ENCODE measurements at places on chromosomes 2 and 18.

DNA sequence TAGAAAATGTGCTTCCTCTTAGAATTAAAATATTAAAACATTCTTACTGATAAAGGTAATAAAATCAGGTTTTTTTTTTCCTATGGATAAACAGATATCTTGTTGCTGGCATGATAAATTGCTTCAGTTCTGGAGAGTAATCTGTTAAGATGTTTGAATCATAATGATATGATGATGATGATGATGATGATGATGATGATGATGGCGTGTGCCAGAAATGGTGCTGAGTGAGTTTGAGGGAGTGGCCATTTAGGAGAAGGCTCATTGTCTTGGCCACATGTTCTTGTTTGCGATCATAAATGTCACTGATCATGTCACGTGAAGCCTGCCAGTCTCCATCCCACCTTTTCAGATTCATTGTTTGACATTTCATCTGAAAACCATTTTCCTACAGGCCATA, 35.0 kb downstream of the ADAM23 start:
- no peak for DNase-seq

DNA sequence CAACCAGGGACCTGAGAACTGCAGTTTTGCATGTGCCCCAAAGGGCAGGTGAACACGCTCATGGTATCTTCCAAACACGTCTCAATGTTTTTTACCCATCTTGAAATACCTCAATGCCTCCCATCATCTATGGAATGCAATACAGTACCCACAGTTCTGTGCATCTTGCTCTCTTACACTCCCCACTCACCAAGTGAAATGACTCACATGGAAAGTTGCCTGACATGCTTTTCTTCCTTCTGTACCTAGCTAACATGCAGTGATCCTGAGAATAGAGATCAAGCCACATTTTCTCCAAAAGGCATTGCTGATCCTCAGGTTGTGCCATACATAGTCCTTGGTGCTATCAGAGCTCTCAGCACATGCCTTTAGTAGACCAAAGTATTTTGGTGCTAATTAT, 373.9 kb downstream of the GPD2 start:
- DNase-seq = no peak

DNA sequence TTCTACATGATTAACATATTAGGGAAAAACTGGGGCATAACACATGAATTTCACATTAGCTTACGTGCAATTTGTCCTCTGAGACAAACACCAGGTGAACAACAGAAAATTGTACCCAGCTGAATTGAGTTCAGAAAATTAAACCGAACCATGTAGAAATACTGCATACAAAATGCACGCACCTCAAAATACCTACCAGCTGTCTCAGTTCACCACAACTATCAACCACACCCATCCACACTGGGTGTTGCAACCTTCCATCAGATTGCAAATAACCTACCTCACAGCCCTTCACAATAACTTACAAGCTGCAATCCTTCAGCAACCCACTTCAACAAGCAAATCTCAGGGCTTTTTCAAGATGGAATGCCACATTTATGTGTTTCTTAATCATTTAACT, 55.9 kb downstream of the UNC50 start:
- DNase-seq = no peak

GRCh38 chr2:4673025-4673489, 969.7 kb downstream of the DCDC2C start:
- DNase-seq = no peak

- no peak for DNase-seq
Observed at GRCh38 chr2:165634855-165635254, 159.2 kb downstream of the GALNT3 start.

DNA sequence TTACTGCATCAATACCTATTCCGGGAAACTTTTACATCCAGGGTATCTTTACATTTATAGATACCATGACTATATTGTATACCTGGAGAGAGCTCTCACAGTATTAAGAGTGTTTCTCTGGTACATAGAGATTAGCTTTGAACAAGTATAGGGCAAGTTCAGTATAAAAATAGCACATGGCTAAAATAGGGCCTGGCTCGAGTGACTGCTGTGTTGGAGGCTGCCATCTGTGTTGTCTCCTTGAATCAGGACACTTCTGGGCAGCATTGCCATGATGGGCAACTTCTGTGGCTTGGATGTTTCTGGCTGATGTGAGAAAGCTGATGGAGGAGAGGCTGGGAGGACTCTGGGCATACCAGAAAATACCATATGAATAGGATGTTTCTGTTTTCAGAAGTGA, 18.7 kb downstream of the ARHGAP28 start:
- DNase-seq = no peak

- DNase-seq = no peak
Observed at GRCh38 chr2:68906716-68907115, 35.5 kb upstream of the BMP10 start.

DNA sequence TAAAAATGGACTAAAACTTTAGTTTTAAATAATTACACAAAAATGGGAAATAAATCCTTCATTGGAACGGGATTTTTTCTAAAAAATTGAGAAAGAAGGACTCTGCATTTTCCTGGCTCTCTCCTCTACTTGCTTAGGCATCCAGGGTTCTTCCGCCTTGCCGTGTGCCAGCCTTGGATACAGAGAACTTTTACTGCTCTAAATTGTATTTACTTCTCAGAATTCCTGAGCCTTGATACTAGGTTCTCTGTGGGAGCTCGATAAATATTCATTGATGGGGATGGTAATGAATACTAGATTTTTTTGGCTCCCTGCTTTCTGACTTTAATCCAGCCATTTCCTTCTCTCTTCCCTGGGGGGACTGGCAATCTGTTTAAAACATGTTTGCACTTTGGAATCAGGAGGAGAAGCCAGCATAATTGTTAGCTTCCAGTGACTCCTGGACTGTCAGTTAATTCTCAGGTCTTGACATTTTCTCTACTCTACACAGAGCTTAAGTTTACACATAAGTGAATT, 746.1 kb upstream of the LRRTM1 start:
- DNase-seq = no peak

- DNase-seq = no peak
Observed at GRCh38 chr2:225573603-225574002, 174.1 kb downstream of the NYAP2 start.

DNA sequence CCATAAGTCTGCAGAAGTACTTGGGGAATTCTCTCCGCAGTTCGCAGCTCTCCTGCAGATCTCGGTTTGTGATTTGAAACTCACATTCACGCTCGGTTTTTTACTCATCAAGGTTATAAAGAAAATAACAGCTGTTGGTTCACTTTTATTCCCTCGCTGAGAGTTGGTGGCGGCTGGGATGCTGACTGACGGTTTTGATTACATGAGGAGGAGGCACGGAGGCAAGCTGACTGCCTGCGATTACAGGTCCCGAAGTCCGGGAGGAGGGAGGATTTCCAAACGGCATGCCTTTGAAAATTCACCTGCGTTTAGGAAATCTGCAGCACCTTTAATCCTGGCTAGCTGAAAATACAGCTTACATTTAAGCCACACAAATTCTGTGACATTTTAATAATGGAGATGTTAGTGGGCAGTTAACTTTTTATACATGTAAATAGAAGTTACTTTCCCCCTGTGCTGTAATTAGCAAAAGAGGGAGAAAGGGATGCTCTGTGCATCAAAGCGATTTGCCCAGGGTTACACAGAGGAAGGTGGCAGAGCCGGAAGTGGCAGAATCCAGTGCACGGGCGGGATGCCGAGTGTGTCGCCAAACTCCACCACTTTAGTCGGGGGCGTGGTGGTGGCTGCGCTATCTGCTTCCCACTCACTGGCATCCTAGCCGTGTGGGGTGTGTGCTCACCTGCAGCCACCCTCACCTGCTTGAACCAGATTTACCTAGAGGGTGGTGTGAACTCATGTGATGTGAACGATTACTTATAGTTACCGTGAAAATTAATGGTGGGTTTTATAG, 14.7 kb downstream of the AGAP1 start:
- no peak for DNase-seq

DNA sequence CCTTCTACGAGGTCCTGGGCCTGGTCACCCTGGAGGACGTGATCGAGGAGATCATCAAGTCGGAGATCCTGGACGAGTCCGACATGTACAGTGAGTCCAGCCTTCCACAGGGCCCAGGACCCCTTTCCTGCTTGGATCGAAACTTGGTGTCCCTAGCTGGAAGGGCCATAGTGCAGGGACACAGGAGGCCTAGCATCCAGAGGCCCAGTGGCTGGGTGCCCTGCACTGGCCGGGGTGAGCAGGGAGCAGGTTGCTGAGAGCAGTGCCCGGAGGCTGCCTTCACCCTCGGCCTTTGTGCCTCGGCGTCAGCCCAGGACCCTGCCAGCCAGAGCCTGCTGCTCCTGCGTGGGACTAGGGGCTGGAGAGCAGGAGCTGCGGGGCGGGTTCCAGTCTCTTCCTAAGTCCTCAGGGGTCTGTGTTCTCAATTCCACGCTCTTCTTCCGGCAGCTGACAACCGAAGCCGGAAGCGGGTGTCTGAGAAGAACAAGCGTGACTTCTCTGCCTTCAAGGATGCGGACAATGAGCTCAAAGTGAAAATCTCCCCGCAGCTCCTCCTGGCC, 18.9 kb upstream of the CNNM3 start:
- no peak for DNase-seq

DNA sequence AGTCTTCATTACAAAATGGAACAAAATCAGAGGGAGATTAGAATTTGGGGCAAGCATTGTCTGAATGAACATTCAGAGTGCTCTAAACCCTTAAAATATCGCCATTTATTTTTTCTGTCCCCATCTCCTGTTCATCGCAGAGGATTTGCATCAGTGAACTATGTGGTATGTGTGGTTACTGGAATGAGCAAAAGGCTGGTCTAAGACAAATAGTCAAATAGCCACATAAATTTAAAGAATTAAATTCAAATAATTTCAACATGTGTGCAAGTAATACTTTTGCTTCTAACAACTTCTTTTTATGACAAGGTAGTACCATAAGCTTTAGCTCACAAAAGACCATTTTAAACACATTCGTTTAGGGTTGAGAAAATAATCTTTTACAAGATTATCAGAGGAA, 82.6 kb upstream of the ST8SIA3 start:
- DNase-seq = no peak

GRCh38 chr2:240211096-240211495, 70.6 kb upstream of the OTOS start:
- no peak for DNase-seq

GRCh38 chr2:152560166-152560565, 157.1 kb downstream of the PRPF40A start:
- DNase-seq = no peak

DNA sequence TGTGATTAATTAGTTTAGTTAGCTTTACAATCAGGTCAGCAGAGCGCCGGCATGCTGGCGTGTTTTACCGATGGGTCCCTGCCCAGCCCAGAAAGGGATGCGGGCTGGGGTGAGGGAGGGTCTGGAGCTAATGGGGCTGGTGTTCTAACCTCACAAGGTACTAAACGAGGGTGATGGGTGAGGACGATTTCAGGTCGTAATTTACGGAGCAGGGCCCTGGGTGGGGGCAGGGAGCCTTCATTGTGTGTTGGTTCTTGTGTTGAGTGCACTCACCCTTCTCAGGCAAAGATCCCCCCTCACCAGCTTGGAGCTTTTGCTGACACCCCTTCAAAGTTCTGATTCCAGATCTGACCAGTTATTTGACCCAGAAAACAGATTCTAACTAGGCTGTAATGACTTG, 39.5 kb downstream of the PTGR3 start:
- DNase-seq = no peak

GRCh38 chr2:240232264-240232915, 91.9 kb upstream of the OTOS start:
- no peak for DNase-seq

Measured in activated CD8-positive, alpha-beta memory T cell treated with anti-CD3 and anti-CD28 coated beads for 1 hour (primary cell).